Stimulated activated CD8-positive, alpha-beta memory T cell treated with anti-CD3 and anti-CD28 coated beads, Interleukin-15, amount 100 ng/mL, for 1 hour (primary cell): ENCODE measurements at places on chromosomes 3 and 15.

DNA sequence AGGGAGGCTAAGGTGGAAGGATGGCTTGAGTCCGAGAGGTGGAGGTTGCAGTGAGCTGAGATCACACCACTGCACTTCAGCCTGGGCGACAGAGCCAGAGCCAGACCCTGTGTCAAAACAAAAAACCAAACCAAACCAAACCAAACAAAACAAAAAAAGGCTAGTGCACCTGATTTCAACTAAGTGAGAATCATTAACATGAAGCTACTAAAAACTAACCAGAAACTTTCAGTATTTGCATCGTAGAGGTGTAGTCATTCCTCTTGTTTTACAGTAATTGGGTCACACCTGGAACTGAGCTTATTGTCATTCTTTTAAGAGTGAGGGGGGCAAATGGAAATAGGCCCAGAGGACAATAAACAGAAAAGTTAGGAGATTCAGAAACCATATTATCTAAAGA lies 58.5 kb downstream of the ST6GAL1 start:
- no peak for DNase-seq

DNA sequence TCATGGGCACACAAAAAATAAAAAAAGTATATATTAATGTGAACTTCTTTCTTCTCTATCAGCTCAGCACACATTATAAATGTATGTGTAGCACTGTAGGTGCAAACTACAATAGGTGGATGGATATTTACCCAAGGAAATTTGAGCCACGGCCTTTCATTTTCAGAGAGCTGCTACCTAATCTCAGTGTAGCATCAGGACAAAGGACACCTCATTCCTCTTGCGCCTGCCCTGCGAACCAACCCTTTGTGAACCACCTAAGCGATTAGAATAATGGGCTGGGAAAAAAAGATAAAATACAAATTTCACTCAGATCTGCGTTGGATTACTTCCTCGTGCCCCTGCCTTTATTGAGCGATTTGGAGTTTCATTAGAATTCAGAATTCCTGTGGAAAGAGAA lies 263.2 kb downstream of the NR2F2 start:
- no peak for DNase-seq

DNA sequence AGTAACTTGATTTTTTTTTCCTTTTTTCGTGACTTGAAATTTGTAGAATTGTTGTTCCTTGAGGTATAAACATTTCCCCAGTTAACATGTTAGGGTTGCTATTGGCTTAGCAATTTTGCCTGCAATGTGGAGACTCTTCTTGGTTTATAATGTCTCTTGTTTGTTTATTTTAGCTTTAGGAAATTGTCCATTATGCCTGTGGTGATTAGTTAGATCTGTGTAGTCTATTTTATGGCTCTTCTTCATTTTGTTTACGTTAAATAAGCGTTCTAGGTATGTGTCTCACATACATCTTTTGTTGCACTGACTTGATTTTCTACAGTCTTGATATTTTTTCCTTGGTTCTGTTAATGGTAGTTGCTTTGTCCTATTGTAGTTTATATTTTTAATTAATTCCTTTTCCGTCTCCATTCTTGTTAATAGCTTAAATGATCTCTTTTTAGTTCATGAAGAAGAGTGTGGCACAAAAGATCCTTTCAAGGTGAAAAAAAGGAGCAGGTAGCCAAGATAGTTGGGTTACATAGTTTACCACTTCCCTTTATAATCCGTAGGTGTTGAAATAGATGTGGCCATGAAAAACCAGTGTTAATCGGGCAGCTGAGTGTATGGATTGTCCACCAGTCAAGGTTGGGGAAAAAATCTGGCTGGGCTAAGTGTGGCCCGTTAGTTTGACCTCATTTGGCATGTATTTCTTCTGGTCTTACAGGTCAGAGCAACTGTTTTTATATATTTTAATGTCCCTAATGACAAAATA lies 12.1 kb downstream of the IQGAP1 start:
- DNase-seq = no peak

- DNase-seq = no peak
Measured at GRCh38 chr3:184284696-184285095, 8.9 kb downstream of the ECE2 start.

DNA sequence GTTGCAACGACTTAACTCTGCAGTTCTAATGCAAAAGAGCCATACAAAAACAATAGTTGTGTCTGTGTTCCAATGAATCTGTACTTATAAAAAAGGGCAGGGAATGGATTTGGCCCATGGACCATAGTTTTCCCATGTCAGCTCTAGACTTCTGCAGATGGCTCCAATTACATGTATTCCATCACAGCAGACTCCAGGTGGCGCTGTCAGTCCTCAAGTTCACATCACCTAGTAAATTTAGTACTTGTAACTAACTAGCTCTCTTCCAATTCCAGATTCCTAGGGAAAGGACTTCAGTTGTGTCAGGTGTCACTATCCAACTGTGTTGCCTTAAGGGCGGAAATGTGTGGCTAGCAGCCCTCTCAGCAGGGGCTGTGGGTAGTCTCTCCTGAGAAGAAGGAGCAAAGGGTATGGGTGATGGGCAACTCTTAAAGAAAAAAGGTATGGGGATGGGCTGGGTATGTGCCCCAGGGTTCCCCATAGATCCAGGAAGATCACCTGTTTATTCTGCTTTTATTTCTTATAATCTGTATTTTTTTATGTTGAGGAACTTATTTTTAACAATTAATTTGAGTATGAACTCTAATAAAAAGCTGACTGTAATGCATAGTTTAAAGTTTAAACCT lies 36.2 kb downstream of the BBS4 start:
- peak; percentile 46 for DNase-seq

DNA sequence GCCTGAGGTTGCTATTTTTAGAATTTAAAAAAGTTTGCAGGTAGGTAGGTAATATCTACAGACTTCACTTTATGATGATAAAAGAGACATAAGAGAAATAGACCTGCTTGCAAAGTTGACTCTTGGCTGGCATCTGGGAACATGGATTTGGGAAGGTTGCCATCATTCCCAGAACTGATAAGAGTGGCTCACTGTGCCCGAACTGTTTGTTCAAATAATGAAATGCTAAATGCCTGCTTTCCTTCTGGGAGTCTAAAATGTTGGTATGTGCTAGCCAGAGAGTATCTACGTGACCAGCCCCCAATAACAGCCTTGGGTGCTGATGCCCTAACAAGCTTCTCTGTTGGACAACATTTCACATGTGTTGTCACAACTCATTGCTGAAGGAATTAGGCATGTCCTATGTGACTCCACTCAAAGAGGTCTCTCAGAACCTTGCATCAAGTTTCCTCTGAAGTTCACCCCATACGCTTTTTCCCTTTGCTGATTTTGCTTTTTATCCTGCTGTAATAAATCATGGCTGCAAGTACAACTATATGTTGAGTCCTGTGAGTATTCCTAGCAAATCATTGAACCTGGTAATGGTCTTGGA lies 95.5 kb downstream of the FHIT start:
- no peak for DNase-seq

DNA sequence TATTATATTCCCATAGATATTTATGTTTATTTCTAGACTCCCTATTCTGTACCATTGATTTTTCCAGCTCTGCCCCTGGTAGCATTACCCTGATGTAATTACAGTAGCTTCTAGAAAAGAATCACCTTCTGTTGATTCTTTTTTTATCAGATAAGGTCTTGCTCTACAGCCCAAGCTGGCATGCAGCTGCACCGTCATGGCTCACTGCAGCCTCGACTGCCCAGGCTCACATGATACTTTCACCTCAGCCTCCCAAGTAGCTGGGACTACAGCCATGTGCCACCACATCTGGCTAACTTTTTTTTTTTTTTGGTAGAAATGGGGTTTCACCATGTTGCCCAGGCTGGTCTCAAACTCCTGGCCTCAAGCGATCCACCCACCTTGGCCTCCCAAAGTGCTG lies 41.8 kb downstream of the SLC24A1 start:
- no peak for DNase-seq

GRCh38 chr15:65791335-65792137 lies 557 bp downstream of the DENND4A start:
- DNase-seq = peak; percentile 18

DNA sequence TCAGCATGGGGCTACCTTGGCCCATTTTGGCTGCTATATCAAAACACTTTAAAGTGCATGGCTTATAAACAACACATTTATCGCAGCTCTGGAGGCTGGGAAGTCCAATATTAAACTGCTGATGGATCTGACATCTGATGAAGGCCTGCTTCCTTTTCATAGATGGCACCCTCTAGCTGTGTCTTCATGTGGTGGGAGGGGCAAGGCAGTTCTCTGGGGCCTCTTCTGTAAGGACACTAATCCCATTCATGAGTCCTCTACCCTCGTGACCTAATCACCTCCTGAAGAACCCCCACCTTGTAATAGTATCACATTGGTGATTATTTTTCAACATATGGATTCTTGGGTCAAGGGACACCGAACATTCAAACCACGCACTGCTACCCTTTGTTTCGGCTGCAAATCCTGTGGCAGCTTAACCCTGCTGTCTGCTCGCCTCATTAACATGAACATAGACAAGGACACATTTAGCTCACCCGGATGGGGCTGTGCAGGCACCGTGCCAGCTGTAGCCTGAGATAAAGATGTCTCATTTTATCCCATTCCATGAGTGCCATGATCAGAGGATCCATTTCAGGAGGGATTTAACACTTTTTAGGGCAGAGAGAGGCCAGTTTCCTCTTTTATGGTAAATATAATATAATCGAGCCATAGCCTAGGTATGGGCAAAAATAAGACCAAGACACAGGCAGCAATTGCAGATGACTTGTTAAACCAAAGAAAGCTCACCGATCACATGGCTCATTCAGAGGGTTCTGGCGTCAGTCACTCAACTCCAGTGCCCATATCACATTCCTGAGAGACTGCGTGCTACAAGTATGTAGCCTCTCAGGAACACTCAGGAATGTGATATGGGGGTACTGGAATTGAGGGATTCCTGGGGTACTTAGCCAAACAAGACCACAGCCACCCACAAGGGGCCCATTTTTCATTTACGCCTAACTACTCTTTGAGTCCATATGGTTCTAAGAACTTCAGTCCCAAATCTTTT lies 251.1 kb upstream of the ST8SIA2 start:
- no peak for DNase-seq

DNA sequence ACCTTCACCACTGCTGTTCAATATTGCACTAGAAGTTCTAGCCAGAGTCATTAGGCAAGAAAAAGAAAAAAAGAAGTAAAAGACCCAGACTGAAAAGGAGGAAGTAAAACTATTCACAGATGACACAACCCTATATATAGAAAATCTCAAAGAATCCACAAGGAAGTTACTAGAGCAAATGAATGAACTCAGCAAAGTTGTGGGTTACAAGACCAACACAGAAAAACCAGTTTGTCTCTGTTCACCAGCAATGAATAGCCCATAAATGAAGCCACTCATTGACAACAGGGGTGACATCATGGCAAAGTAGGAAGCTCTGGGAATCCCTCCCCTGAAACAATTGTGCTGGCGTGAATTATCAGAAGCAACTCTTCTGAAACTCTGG lies 4.6 kb downstream of the CFAP100 start:
- no peak for DNase-seq

- no peak for DNase-seq
Measured at GRCh38 chr15:85142312-85142711, 160.7 kb downstream of the PDE8A start.

DNA sequence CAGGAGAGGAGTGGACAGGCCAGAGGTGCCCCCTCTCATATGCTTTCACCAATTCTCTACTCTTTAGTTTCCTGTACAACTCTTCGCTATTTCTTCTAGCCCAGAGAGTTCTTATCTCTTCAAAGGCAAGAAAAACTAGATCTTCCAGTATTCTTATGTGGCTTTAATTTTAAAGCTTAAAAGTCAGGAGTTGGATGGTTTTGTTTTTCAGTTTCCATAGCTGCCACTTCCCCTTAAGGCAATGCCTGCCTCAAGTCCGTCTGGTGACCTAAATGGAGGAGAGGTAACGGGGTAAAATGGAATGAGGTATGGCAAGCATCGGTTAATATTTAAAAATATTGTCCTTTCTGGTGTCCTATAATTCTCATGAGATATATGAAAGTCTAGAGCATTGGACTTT lies 11.4 kb upstream of the VGLL3 start:
- DNase-seq = no peak

DNA sequence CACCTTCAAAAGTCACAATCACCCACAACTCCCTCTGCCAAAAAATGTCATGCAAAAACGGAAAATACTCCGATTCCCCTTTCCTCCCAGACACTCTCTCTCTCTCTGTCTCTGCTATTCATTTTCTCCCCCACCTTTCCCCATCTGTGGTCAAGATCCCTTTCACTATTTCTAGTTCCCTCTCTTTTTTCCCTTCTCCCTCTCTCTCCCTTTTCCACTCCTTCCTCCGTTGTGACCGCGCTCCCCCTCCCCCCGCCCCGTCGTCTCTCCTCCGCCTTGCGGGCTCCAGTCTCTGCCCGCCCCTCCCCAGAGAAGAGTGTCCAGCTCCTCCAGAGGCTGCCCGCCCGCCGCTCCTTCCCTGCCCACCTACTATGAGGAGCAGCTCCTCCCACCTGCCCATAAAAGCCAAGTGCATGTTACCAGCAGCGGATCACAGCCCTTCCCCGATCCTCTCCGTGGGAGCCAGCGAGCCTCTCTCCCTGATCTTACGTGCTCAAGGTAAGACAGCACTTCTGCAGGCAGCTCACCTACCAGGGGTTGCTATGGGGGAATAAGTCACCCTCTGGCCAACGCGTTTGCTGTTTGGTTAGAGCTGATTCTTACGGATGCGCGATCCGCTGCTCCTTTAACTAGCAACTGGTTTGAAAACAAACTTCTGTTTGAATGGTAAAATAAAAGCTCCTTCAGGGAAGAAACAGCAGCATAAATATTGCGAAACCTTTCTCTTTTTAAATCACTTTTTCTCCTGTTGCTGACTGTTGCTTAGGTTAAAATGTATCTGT lies at the start of gene COL8A1:
COL8A1 (plus strand) TSS at position 428 of the 782 bp plus-strand sequence. CDS start 152,089 bp downstream, outside the sequence.
- no peak for DNase-seq

DNA sequence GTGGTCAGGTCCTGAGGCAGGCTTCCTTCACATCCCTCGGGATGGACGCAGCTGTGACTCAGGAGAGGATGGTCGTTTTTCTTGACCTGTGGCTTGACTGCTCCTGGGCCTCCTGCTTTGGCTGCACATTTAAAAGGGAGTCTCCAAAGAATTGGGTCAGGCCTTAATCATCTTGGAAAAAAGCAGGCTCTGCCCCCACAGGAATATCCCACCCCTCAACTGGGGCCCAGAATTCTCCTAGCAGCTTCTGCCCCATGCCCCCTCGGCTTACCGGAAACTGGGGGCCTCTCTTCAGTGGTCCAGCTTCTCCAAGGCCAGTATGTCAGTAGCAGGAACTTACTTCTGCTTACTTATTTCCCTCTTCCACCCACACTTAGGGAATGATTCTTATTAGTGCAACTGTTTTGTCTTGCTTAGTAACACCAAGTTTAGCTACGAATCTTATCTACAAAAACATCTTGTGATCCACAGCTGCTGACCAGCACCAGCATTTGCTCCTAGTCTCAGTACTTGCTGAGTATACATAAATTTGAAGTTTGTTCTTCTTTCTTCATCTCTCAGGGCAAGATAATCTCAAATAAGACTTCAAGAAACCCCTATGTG lies 35.7 kb downstream of the ATG7 start:
- no peak for DNase-seq

DNA sequence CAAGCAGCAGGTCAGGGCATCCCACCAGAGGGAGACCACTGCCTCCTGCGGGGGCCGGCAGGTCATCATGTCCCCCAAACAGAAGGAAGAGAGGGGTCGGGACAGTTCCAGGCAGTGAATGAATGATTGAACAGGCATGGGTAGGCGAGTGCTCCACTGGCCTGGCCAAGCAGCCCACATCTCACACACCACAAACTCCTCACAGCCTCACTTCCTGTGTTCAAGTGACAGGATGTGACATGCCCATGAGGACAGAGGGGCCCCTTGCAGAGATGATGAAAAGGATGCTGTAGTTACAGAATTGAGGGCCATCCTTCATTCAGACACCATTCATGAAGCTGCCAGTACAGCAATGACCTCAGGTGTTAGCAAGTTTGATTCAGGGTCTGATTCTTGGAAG lies 3.7 kb downstream of the IQSEC1 start:
- DNase-seq = peak; percentile 18
